ENCODE measurements at places on chromosomes 5 and 9.
A peak's percentile ranks its signal among the peaks of the same experiment; 100 is the strongest.

- no peak for DNase-seq
Measured at GRCh38 chr5:53578854-53579253, 18.4 kb downstream of the NDUFS4 start.

DNA sequence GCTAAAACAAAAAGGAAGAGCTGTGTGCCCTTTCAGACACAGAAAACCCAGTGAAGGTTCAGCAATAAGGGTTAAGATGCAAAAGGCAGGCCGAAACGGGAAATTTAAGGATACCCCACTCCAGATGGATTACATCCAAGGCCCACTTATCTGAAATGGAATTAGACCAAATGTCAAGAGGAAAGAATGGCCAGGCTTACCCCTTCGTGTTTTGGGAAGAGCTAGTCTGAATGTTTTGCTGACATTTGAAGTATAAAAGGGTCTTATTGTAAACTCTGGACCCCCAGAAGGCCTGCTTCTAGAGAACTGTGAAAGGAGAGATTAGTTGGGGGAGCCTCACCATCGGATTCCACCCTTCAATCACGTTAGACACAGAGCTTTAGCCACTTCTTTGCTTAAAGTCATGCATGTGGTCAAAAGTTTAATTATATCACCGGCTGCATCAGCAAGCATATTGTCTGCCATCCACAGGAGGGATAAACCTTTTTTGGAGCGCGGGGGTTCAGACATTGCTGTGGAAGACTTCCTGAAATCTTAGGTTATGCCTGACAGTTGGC, 93.3 kb downstream of the EFNA5 start:
- DNase-seq = peak; percentile 68

- no peak for DNase-seq
Measured at GRCh38 chr9:99071313-99072039, 33.4 kb upstream of the TGFBR1 start.

- DNase-seq = no peak
Measured at GRCh38 chr9:95382433-95382832, 64.9 kb upstream of the FANCC start.

DNA sequence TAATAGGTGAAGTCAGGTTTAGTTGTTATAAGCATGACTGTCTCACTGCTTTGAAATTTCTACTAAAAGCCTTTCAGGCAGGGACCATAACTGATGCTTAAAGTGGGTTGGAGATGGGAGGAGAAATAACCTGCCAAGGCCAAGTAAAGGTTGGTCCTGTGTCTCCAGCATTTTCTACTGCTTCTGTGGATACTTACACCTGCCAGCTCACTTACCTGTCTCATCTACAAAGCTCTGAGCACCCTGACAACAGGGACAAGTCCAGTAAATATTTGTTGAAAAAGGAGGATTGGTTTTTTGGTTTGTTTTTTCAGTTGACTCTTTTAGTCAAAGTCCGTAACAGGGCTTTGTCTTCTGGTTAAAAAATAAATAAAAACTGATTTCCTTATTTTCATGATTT, 38.6 kb downstream of the GRAMD2B start:
- no peak for DNase-seq

DNA sequence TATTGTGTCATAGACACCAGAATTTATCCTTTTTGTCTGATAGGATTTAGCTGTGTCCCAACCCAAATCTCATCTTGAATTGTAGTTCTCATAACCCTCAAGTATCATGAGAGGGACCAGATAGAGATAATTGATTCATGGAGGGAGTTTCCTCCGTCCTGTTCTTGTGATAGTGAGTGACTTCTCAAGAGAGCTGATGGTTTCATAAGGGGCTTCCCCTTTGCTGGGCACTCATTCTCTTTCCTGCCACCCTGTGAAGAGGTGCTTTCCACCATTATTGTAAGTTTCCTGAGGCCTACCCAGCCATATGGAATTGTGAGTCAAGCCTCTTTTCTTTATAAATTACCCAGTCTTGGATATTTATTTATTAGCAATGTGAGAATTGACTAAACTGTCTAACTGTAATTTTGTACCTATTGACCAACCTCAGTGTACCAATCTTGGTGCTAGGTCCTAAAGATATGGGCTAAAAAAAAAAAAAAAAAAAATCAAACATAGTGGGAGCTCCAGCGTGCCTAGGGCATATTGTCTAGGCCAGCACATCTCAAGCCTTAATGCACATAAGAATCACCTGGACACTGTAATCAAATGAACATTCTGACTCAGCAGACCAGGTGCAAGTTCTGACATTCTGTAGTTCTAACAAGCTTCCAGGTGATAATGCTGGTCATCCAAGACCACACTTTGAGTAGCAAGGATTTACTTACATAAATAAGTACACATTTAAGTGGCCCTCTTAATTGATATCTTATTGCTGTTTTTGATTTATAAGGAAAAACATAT, 30.5 kb downstream of the ST8SIA4 start:
- no peak for DNase-seq

- no peak for DNase-seq
Measured at GRCh38 chr5:78275998-78276543, 18.4 kb downstream of the AP3B1 start.

DNA sequence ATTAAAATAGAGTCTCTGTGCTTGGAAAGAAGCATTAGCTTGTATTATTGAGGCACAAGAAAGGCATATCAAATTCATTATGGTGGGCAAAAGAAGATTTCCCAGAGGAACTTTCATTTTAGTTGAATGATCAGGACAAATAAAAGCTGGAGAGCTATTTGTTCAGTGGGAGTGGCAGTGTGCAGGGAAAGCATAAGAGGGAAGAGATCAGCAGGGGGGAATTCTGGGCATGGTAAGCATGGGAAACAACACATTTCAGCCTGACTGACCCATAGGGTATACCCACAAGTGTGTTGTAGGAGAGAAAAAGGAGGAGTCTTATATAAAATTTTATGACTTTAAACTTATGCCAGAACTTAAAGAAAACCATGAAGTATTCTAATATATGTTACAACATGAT, 167.7 kb upstream of the RASA1 start:
- no peak for DNase-seq

GRCh38 chr5:169828385-169828784, 151.9 kb downstream of the INSYN2B start:
- no peak for DNase-seq

GRCh38 chr9:85156652-85157051, 487.1 kb downstream of the NTRK2 start:
- DNase-seq = no peak

Measured in ecto neural progenitor cell (in vitro differentiated cells).